Adipocyte (in vitro differentiated cells): ENCODE measurements at places on chromosomes 16 and 17.
A peak's percentile ranks its signal among the peaks of the same experiment; 100 is the strongest.

DNA sequence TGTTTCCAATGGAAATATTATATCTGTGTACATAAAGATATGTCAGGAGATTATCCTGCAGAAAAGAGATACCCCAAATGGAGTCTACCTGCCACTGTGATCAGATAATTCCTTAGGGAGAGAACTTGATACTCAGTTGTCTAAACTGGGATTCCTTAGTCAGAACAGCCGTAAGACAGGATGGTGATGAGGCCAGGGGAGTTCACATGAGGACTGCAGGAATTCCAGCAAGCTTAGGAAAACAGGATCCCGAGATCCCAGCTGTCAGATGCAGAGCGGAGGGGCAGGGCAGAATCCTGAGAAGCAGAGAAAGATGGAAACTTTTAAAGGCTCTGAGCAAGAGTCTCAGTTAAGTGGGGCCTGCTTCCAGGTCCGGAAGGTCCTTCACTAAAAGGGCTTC lies 4.7 kb downstream of the KRABD2 start:
- DNase-seq: no peak

GRCh38 chr16:84689111-84689510 lies 10.7 kb upstream of the USP10 start:
- DNase-seq: peak; percentile 74

DNA sequence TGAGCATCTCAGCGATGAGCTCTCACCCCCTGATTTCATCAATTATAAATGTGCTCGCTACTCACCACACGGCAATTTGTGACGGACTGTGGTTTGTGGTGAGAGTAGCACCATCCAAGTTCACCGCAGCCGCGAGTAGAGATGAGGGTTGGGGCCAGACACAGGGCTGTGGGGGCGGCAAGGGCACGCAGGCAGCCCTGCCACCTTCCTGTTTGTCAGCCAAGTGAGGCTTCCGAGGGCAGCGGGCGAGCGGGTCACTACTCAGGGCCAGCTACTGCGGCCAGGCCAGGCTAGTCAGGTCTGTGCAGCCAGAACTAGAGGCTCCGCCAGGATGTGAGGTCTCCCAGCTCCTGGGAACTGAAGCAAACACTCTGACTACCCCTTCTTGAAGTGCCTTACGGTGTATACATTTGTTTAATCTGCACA lies 39.6 kb upstream of the MEOX1 start:
- peak; percentile 59 for DNase-seq

- DNase-seq: no peak
Observed at GRCh38 chr17:16033729-16034349, 34.2 kb downstream of the TTC19 start.

GRCh38 chr16:66619534-66620428 lies 15.3 kb downstream of the CMTM3 start:
- DNase-seq: peak; percentile 48
